Esophagus squamous epithelium (tissue), 5 donors: ENCODE measurements at places on chromosomes 16 and 17.

- DNase-seq: no peak
Measured at GRCh38 chr16:57000271-57001025, 11.1 kb downstream of the NLRC5 start.

GRCh38 chr17:37743875-37744632 lies 805 bp downstream of the HNF1B start:
- DNase-seq: no peak

- DNase-seq: no peak
Measured at GRCh38 chr16:80027007-80027965, 426.7 kb upstream of the MAF start.

DNA sequence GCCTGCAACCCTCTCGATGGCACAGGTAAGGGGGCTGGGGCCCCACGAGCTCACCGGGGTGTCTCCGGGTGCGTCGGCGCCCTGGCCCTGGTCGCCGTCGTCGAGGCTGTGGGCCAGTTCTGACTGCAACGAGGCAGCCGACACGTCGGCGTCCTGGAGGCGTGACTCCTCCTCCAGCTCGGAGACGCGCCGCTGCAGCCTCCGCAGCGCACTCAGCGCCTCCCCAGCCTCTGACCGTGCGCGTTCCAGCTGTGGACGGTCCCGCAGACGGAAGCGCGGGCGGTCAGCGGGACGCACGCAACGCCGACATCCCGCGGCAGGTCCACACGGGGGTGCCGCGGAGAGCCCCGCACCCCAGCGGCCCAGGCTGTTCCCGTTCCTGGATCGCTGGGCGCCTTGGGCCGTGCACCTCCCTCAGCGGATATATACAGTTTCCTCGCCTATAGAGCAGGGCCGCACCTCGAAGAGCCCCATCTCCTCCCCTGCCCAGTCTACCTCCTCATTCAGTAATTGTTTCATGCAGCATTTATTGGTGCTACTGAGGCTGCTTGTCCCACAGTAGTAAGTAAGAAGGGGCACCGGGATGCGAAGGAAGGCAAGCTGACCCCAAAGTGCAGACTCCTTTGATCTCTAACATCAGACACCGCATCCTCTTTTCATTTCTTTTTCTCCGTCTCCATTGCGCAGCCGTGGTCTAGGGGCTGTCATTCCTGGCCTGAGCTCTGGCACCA lies 5.8 kb downstream of the THOC6 start:
- DNase-seq: no peak

- DNase-seq: no peak
Measured at GRCh38 chr17:30557916-30558685, 80.9 kb downstream of the GOSR1 start.

DNA sequence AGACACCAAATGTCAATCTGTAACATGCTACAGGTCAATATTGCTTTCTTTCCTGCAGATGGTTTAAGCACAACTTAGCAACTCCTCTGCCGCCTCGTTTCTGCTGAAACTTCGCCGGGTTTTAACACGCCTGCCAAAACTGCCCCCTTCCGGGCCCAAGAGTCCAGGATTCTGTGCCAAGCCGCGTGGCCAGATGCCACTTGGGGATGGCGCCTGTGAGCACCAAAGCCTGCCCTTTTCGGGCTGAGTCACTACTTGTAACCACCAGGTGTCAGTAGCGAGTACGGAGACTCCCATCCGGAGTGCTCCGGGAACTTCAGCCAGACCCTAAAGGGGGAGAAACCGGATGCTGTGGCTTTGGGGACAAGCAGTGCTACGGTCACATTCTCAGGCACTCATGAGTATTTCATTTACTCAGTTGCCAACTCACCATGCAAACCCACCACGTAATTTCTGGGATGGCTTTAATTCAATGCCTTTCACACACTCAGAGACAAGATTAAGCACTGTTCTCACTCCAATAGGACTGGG lies 7.8 kb downstream of the PMP22 start:
- no peak for DNase-seq

DNA sequence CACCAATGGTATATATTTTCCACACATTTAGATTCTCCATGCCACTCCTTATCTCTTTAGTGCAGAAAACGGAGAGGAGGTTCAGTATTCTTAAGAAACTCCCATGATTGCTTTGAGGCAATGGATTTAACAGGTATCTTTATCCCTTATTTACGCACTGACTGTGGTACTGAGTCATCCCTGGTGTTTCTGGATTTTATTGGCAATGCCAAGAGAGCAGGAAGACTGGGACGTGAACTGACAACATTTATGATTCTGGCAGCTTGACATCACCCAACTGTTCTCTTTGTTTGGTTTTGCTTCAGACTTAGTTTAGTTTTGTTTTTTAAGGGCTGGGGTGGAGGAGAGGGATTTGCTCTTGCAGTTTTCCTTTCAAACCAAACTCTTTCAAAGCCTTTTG lies 131.4 kb downstream of the WWOX start:
- DNase-seq: no peak

DNA sequence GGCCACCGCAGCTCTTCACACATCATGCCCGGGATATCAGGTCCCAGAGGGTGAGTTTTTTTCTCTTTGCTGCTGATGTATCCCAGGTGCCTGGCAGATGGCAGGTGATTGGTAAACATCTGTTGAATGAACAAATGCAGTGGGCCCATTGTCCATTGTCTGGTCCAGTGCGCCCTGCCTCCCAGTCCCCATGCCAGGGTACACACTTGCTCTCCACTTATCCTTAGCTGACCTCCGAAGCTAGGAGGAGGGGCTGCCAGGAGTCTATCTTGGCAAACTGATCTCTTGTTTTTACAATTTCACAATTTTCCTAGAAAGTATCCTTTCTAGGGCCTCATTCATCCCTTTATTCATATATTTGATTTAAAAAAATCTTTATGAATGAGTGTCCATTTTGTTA lies 196.0 kb downstream of the RAB11FIP4 start:
- DNase-seq: no peak
